LNCaP clone FGC (cell line): ENCODE measurements at places on chromosomes 3 and 15.

DNA sequence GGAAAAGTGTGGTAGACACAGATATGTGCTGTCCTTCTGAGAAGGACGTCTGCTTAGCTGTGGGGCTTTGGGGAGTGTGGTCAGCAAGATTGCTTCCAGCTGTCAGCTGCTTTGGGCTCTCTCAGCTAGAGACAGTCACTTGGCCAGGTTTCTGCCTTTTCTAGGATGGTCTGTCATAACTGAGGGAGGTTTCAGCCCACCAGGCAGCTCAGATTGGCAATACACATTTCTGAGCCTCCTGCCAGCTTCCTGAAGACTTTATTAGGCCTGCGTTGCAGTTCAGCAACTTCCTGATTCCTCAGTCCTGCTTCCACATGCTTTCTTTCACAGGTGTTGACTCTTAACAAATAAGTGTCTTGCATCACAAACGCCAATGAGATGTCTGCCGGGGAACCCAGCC, 286.5 kb downstream of the SQOR start:
- DNase-seq = peak; percentile 63

GRCh38 chr15:60259469-60259868, 138.3 kb downstream of the ANXA2 start:
- no peak for DNase-seq

- DNase-seq = no peak
Measured at GRCh38 chr3:106570426-106570825, 701.6 kb upstream of the CBLB start.

DNA sequence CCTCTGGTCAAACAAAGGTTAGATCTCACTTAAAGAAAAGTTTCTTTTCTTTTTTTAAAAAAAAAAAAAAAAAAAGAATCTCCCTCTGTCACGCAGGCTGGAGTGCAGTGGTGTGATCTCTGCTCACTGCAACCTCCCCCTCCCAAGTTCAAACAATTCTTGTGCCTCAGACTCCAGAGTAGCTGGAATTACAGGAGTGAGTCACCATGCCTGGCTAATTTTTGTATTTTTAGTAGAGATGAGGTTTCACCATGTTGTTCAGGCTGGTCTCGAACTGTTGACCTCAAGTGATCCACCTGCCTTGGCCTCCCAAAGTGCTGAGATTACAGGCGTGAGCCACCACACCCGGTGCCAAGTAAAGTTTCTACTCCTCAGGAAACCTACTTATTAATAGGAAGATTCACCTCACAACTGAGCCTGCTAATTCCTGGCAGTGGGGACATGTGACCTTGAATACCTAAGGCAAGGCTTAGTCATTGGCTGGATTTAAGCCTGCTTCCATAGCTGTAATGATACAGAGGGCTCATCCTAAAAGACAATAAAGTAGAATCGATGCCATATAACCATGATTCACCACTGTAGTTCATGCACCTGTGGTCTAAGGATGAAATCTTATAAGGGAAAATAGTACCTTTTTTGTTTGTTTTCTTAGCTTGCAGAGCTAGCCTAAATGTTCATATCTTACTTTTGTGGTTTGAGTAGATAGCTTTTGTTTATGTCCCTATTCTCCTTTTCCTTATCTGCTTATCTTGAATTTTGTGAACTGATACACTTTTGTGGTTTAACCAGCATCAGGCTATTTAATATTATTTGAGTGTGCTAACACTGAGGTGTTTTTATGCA, 24.8 kb upstream of the RBMS3 start:
- DNase-seq = no peak

DNA sequence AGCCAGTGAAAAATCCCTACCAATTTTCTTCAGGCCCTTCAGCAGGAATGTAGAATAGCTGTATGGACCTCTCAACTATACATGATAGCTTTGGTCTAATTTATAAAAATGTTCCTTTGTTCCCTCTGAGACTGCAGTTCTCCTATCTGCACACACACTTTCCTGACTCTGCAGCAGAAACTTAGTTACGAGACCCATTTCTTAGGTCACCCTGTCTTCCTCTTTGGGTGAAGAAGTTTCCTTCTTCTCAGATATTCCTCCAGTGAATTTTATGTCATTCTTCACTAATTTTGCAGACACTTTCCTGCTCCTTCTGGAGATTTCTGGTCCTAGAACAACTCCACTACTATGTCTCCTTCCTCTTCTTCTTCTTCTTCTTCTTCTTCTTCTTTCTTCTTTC, 42.6 kb downstream of the CD200R1L start:
- DNase-seq = no peak

DNA sequence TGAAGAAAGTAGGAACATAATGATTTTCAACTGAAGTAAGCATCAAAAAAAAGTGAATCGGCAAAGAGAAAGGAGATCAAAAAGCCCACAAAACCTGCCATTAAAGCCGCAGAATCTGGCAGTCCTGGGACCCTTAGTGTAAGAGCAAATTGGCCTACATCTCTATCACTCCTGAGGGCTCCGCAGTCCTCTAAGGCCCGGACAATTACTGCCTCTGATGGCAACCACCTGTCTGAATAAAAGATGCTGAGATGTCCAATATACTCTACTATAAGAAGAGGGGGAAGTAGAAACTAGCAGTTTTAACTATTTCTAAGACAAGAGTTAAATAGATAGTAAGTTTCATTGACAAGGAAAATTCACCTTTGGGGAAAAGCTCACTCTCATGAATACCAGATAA, 20.3 kb downstream of the WDR72 start:
- DNase-seq = no peak

DNA sequence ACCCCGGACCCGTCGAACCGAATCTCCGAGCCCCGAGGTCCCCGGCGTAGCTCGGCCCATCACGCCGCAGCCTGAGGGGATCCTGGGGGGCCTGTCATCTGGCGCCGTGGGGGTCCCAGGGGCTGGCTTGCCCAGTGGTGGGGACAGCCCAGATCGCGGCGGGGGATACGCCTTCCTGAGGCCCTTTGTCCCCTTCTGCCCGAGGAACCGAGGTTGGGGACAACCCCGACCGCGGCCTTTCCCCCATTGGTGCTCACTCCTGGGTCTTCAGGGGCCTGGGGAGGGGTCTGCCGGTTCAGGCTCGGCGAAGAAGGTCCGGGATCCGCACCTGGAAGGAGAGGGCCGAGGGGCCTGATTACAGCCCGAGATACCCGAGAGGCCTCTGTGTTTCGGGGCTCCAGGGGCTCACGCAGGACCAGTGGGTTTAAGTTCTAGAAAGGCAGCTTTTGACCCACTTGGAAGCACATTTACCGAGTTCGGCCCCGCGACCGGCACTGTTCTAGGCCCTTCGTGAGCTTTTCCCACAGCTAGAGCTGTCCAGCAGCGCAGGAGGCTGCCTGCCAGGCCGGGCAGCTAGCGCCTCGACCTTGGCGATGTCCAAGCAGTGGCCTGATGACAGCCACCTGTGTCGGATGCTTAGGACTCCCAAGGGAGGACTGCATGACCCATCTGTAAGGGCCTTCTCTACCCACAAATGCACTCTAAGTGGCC, 504 bp downstream of the ABHD2 start:
- no peak for DNase-seq

GRCh38 chr3:140610544-140610943, 67.3 kb upstream of the TRIM42 start:
- DNase-seq = no peak

DNA sequence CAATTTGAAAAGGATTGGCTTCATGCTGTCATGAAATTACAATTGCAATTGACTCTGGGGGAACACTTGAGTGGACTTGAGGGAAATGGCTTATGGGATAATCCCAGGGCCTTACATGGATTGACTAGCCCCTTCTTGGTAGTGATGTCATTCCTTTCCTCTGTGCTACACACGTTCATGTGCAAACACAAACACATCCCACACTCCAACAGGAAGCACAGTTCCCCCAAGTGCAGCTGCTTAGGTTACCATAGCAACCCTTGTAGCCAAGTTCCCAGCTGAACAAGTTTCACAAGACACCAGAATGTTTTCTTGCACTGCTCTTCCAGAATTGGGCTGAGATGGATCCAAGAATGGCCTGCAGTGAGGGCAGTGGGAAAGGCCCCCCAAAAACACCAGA, 217.0 kb downstream of the ZNF621 start:
- peak; percentile 15 for DNase-seq

DNA sequence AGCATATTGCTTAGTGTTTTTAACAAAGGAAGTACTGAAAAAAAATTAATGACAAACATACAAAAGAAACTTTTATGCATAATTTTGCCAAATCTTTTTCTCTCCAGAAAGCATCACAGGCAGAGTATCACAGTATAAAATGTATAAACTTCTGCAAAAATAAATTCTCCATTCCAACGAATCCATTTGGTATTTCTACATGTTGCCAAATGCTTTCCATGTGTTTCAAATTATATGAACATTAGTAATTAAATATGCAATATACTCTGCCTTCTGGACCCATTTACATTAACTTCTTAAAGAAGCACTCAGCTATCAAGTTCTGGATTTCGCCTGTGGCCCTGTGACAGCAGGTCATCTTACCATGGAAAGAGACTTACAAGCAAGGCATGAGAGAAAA, 189.1 kb upstream of the ALCAM start:
- DNase-seq = no peak

GRCh38 chr3:45864760-45865519, 21.4 kb upstream of the CCR9 start:
- no peak for DNase-seq

DNA sequence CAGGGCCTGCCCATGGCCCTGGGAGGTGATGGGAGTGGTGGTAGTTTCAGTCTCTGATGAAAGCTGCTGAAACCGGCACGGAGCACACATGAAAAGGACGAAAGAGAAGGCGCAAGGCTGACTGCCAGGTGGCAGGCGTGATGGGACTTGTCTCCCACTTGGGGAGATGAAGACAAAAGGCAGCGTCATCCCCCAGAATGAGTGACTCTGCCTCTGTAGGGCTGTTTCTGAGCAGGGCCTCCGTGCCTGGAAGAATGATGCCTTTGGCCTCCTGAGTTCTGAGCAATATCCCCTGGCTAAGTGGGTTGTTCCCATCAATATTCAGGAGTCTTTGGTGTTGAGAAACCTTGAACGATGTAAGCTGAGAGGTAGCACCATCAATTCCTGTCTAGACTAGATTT, 237.8 kb downstream of the OPA1 start:
- DNase-seq = no peak

GRCh38 chr15:99347574-99347973, 96.3 kb downstream of the LRRC28 start:
- no peak for DNase-seq

DNA sequence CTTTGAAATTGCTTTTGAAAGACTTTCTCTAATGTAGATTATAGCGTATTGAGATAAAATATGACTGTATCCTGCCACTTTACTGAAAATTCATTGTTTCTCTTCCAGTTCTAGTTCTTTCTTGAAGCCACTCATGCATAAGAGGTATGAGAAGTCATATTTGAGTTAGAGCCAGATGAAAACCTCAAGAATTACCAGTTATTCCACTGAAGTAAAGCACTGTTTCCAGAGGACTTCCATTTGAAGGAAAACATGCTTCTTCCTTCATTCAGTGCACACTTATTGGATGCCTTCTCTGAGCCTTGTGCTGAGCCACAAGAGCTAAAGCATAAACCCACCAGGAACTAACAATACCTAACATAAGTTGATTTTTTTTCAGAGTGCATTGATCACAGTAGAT, 513.4 kb downstream of the ZNF385D start:
- DNase-seq = no peak

- no peak for DNase-seq
Measured at GRCh38 chr3:126152458-126152857, 27.9 kb downstream of the ALDH1L1 start.

- DNase-seq = no peak
Measured at GRCh38 chr3:104956620-104957345, 409.9 kb upstream of the ALCAM start.
